Mesangial cell (primary cell): ENCODE measurements at places on chromosomes 13 and 19. TPM values are rescaled to one million over a fixed set of nuclear protein-coding genes. Genes with fewer than 3 reads are reported as not detected.

The FLT1 gene
- 1.3 and 3.9 TPM in 2 replicates for total RNA-seq

The ACER1 gene
- total RNA-seq: not detected in 2 replicates

The KLK2 gene
- total RNA-seq: not detected in 2 replicates

The CNMD gene
- not detected in 2 replicates for total RNA-seq

The CASP14 gene
- not detected in 2 replicates for total RNA-seq

The CEACAM20 gene
- total RNA-seq: not detected in 2 replicates

The ZNF556 gene
- 0.16 TPM in 1 of 2 replicates, not detected in the other for total RNA-seq

The ATP4B gene
- not detected in 2 replicates for total RNA-seq

The PDX1 gene
- total RNA-seq: not detected in 2 replicates

The RUVBL2 gene
- total RNA-seq: 137 and 324 TPM in 2 replicates

The TSHZ3 gene
- total RNA-seq: 4.4 and 6.6 TPM in 2 replicates

The EDDM13 gene
- not detected in 2 replicates for total RNA-seq

The SPHK2 gene
- total RNA-seq: 11.7 and 12.3 TPM in 2 replicates

The ZNF525 gene
- 2.0 and 3.2 TPM in 2 replicates for total RNA-seq

The NRTN gene
- 1.6 and 2.5 TPM in 2 replicates for total RNA-seq

The ZNF541 gene
- total RNA-seq: 0.13 TPM in 1 of 2 replicates, not detected in the other

The OR4F17 gene
- not detected in 2 replicates for total RNA-seq

The PEG3 gene
- total RNA-seq: 0.51 and 1.5 TPM in 2 replicates

The KLHL1 gene
- not detected in 2 replicates for total RNA-seq

The ZNF540 gene
- total RNA-seq: 0.16 and 0.76 TPM in 2 replicates
